ENCODE measurements at places on chromosomes 1 and 21.

DNA sequence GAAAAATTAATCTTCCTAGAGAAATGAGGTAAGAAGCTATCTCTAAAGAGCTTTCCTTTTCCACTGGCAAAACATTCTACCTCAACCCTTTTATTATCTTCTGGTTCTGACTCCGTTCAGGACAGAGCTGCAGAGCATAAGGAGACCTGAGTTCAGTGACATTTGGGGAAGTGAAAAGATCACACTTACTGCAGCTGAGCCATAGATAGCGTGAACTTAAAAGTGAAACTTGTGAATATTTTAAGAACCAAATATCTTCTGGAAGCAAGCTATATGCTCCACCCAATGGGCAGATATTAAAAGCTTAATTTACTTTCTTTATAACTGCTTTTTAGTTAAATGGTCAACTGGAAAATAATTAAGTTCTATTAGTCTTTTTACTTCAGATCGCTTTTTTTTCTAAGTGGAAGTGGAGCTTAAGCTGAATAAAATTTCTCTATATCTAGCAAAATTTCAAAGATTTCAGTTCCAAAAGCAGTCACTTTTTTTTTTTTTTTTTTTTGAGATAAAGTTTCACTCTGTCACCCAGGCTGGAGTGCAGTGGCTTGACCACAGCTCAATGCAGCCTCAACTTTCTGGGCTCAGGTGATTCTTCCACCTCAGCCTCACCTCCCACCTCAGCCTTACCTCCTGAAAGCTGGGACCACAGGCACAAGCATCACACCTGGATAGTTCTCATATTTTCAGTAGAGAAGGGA, 11.9 kb downstream of the PTPN22 start:
- no peak for DNase-seq

DNA sequence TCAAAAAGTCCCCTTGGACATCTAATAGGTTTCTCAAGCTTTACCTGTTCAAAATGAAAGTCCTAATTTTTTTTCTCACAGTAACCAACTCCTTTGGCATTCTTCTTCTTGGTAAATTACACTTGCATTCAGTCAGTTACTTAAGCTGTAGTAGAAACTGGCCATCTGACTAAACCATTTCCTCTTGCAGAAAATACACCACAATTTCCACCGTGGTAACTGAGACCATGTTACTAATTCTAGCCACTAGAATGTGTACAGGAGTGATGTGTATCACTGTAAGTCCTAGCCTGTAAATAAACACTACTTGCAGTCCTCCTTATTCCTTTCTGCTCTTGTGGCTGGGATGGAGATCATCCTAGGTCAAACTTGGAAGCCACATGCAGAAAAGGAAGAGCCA, 965.4 kb upstream of the TMPRSS15 start:
- no peak for DNase-seq

DNA sequence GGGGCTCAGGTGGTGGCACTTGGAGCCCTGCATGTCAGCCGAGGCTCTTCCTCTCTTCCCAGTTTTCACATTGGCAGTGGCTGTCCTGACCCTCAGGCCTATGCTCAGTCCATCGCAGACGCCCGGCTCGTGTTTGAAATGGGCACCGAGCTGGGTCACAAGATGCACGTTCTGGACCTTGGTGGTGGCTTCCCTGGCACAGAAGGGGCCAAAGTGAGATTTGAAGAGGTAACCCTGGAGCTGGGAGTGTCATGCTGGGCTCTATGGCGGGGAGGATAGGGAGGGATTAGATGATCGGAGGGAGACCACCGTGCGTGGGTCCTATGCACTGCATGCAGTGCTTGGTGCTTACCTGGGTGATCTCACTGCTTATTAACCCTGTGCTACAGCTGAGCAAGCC, 13.5 kb downstream of the AZIN2 start:
- no peak for DNase-seq

DNA sequence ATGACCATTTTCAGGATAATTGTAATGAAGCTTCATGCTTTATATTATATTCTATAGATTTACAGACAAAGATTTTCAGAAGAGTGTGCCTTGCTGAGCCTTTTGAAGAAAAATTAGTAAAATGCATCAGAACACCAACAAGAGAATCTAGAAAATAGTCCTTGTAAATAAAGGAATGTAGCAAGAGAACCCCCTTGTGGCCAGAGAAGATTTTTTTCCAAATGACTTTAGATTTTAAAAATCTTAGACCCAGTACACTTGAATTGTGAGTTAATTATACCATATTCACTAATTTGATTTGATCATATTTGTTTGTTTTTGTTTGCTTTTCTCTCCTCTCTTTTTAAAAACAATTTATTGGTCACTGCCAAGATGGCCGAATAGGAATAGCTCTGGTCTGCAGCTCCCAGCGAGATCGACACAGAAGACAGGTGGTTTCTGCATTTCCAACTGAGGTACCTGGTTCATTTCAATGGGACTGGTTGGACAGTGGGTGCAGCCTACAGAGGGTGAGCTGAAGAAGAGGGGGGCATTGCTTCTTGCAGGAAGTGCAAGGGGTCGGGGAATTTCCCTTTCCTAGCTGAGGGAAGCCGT, 12.8 kb upstream of the IFI44L start:
- no peak for DNase-seq

- no peak for DNase-seq
Observed at GRCh38 chr1:174005032-174005431, 17.1 kb downstream of the RC3H1 start.

- no peak for DNase-seq
Observed at GRCh38 chr1:177933881-177934280, 36.0 kb downstream of the SEC16B start.
